ENCODE measurements at places on chromosomes 16 and 17. TPM values are rescaled to one million over a fixed set of nuclear protein-coding genes. Genes with fewer than 3 reads are reported as not detected.

SOCS3 gene
- total RNA-seq = 52.2 TPM

MARVELD3 gene
- total RNA-seq = 1.3 TPM

CCDC78 gene
- total RNA-seq = 14.3 TPM

KCNJ18 gene
- total RNA-seq = not detected

CLDN7 gene
- 4.6 TPM for total RNA-seq

RND2 gene
- total RNA-seq = 5.8 TPM

DHRS7C gene
- total RNA-seq = not detected

FNDC8 gene
- total RNA-seq = not detected

SLC6A2 gene
- total RNA-seq = not detected

PDP2 gene
- 9.9 TPM for total RNA-seq

NUBP2 gene
- total RNA-seq = 171 TPM

PLA2G10 gene
- total RNA-seq = 4.6 TPM

CDRT4 gene
- 12.5 TPM for total RNA-seq

SLC5A2 gene
- not detected for total RNA-seq

VPS4A gene
- total RNA-seq = 4.1 TPM

DNA sequence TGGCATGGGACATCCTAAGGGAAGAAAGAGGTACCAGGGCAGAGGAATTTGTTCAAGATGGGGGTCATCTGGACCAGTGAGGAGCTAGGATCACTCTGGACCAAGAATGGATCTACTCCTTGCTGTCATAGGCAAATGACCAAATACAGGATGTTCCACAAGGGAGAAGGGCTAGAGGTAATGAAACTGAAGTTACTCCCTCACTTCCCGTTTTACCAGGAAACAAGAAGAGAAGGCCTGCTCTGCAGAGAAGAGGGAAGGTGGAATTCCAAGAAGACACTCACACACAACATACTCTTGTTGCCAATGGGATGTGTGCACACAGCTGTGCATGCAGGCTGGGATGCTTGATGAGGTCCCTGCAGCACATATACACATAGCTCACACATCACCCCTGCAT is 38.6 kb downstream of the NEUROD2 start:
- DNase-seq = no peak

GRCh38 chr17:33085256-33085655 is 93.6 kb downstream of the SPACA3 start:
- DNase-seq = no peak

GRCh38 chr16:78458588-78458987 is 359.1 kb downstream of the WWOX start:
- no peak for DNase-seq

GRCh38 chr16:29963021-29963743 is 1.3 kb downstream of the TMEM219 start:
- DNase-seq = no peak

DNA sequence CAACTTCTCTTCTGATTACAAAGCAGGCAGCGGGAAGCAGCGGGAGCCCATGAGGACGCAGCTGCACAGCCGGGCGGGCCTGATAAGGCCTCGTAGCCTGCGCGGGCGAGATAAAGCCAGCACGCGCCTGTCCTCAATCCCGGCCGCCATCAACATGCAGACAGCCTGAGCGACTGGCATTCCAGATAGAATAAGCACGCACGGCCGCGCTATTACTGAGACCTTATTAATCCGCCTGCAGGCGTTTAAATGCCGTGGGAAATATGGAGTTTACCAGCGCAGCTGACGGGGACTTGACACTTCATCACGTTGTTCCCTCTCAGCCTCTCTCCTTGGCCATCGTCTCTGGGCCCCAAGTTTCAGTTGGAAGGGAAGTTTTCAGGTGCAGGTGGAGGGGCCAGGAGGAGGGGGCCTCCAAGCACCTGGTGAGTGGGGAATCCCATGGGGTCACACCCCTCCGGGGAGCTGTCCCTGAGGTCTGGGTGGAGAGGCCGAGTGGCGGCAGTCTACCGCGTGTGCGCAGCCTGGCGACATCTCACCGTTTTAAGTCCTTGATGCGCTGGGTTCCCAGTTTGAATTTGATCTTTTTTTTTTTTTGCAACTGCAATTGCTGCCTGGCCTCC is 27.3 kb upstream of the CBFA2T3 start:
- no peak for DNase-seq

DNA sequence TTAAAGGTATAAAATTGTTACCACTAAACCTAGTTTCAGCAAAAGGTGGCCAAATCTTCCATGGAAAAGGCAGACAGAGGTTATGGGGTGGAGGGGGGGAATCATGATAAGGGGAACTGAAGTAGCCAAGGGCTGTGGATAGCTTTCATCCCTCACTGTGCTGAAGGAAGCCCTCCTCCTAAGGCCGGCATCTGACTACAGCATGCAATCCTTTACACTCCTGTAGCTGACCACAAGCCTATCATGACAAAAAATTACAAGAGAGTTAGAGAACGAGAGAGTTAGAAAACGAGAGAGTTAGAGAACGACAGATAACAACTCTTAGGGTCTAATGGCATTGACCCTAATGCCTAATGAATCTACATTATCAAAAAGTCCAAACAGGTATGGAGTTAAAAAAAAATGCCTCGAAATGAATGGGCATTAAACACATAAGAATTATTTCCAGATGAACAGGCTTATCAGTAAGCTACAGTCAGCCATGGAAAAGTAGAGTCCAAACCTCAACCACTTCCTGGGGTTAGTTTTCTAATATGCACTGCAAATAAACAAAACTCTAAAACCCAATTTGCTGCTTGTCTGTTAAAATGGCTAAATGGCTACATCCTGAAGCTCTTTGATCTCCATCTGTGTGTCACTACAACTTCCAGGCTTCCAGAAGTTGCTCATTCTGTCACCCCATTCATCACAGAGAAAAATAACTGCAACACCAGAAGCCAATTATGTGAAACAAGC is 29.7 kb downstream of the DUSP14 start:
- DNase-seq = no peak

GRCh38 chr16:87860553-87861299 is 8.6 kb downstream of the SLC7A5 start:
- no peak for DNase-seq

DNA sequence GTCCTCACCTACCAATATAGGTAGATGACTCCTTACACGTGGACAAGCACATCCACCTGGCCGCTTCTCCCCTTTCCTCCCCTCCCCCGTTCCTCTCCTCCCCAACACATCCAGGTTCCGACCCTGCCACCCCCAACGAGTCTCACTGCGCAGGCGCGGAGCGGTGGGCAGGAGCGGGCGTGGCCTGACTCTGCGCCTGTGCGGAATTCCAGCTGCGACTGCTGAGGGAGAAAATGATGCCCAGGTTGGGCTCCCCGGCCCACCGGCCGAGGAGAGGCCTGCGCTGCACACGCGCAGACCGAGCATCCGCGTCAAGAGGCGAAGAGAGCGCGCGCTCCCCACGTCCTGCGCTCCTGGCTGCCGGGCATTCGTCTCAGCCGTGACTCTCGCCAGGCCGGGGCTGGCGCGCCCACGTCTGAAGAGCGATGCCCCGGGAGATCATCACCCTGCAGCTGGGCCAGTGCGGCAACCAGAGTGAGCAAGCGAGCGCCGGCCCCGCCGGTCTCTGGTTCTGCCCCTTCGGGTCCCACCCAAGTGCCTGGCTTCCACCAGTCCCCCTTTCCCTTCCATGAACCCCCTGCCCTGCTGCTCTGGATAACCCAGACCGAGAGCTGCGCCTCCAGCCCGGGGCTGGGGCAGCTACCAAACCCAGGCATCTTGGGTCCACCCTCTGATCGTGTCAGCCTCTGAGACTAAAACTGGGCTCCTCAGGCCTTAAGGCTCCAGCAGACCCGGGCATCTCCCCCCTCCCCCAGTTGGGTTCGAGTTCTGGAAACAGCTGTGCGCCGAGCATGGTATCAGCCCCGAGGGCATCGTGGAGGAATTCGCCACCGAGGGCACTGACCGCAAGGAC is at the start of gene TUBG2:
TUBG2 (plus strand) TSS at position 206 of the 853 bp plus-strand sequence; CDS start at position 426, 220 bp downstream.
- DNase-seq = peak; percentile 97

DNA sequence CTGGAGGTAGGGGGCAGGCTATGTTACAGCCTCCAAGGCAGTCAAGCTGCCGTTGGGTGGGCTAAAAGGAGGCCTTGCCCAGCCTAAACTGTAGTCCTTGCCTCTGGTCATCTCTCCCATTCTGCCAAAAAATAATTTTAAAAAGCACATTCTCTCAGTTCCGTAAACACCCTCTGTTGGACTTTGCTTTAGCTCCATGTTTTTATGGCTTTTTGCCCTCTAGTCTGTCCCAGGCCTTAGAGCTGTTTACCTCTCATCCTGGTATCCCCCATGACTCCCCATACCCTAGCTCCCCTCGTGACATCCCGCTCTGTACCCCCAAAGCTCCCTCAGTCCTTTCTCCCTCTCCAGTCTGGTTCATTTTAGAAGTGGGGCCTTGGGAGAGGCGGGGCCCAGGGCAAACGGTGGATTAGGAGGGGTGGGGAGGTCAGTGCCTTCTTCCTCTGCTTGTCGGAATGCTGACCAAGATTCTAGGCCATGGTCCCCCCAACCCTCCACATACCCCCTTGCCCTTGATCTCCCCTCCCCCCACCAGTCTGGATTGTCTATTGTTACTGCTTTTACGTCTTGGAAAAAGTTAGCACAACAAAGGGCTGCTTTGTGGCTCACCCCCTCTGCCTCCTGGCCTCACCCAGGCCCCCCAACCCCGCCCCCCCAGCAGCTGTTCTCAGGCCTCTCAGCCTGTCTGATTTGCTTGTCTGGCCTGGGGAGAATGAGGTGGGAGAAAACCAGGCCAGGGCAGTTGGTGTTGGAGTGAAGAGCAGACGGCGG is 18.4 kb downstream of the GJD3 start:
- DNase-seq = no peak

GRCh38 chr16:85289760-85290625 is 177.7 kb upstream of the CIBAR2 start:
- DNase-seq = no peak

DNA sequence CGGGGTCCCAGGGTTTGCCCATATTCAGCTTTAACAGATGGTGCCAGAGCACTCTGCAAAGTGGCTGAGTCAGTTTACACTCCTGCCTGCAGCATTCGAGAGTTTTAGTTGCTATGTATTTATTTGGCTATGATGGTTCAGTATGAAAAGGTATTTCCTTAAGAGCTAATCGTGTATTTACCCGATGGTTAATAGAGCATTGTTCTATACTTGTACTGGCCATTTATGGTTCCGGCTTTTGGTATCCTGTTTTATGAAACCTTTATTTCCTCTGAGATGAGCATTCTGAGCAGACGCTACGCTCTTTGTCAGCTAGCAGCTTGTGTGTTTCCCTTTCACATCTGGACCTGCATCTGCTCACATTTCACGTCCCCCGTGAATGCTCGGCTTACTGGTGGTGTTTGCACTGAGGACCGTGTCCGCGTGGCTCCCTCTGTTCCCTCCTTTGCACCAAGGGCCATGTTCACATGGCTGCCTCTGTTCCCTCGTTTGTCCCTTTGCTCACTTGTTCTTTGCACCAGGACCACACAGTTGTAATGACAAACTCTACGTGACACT is 149.1 kb upstream of the CHMP6 start:
- no peak for DNase-seq

DNA sequence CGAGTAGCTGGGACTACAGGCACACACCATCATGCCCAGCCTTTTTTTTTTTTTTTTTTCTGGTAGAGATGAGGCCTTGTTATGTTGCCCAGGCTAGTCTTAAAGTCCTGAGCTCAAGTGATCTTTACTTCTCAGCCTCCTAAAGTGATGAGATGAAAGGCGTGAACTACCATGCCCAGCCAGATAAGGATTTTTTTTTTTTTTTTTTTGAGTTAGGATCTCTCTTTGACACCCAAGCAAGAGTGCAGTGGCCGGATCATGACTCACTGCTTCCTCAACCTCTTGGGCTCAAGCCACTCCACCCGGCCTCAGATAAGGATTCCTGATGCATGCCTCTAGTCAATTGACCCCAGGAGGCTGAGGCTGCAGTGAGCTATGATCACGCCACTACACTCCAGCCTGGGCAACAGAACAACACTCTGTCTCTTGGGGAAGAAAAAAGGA is 11.2 kb upstream of the PLEKHG4 start:
- DNase-seq = peak; percentile 65

DNA sequence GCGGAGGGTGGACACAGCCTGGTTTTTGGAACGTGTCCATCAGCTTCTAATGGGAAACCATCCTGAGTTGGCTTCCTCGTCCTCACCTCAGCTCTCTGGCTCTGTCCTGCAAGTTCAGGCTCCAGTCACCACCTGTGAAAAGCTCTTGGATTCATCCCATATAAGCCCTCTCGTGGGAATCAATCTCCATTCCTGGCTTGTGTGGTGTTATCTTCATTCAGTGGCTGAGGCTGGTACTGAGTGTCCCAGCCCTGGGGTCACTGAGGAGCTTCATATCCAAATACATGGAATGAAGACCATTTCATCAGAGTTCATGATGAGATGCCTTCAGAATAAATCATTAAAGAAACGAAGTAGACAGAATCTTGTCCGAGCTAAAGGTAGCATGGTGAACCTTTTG is 189.2 kb downstream of the RBFOX1 start:
- DNase-seq = no peak

- no peak for DNase-seq
Measured at GRCh38 chr17:57363998-57364643, 107.8 kb downstream of the MSI2 start.

GRCh38 chr16:53876811-53877210 is 172.9 kb downstream of the FTO start:
- no peak for DNase-seq

DNA sequence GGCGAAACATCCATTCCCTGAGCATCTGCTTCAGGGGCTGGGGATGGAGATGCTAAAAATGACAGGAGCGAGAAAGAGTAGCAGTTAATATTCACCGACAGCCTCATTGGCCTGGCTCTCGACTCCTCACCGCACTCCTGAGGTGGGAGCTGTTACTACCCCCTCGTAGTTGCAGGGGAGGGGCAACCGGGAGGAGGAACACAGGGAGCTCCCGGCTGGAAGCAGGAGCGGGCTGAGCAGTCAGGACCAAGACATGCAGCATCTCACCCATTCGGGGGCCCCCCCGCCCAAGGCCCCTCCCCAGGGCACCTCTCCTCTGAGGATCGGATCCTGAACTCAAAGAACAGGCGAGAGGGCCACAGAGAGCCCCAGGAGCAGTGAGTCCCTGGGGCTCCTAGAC is 4.5 kb upstream of the ACSF3 start:
- DNase-seq = no peak

- no peak for DNase-seq
Measured at GRCh38 chr17:43465049-43465448, 18.7 kb upstream of the DHX8 start.

DNA sequence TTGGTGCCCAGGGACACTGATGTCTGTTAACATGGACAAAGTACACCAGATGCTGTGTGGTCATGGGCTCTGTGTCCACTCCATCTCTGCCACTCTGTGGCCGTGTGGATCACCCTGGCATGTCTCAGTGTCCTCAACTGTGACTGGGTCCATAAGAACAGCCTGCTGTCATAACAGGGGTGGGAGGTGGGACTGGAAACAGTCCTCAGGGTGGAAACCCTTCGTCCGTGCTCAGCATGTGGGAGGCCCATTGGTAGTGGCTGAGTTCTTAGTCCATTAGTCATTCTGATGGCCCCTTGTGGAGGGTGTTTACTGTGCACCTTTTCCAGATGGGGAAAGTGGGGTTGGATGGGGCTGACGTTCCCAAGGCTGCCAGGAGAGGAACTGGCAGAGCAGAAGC is 12.8 kb downstream of the FLYWCH2 start:
- no peak for DNase-seq

Data from stomach (tissue), 19 donors.